ENCODE measurements at places on chromosomes 3 and 15.
A peak's percentile ranks its signal among the peaks of the same experiment; 100 is the strongest.

DNA sequence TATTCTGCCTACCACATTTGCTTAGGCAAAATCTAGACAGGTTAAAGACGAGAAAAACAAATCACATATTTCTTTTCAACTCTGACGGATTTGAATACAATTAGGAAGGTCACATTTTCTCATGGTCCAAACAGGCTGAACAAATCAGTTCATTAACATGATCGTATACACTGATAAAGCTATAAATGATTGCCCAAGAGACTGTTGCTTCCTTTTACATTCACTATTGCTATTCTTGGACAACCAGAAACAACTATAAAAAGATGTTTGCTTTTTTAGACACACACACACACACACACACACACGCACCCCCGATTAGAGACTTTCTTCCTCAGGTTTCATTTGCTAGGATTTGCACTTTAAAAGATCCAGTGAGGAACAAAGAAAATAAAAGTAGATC, 122.3 kb upstream of the BHLHE40 start:
- no peak for DNase-seq

GRCh38 chr3:115420086-115420485, 203.2 kb upstream of the GAP43 start:
- DNase-seq = no peak

DNA sequence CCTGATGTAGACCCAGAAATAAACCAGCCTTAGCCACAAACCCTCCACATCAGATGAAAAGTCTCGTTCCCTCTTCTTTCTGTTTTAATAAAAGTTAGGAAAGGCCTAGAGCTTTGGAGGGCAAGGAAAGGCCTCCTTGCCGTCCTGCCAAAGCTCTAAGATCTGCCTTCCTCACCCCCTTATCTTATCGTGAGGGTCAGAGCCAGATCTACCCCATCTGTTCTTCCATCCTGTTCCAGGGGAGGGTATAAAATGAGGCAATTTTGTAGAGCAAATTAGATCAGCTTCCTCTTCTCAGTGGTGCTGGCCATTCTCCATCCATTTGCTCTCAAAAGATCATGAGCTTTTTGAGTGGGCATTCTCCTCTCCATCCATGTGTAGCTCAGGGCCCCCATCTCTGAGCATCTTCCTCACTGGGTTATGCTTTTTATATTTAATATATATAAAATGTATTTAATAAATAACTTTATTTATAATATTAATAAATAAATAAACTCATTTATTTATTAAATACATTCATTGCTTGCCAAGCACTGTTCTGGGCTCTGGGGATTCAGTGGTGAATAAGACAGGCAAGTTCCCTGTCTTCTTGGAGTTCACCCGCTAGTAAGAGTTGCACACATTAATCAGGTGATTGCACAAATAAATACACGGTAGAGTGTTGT, 2.0 kb upstream of the SLC24A1 start:
- DNase-seq = no peak

GRCh38 chr15:80875568-80876347, 96.6 kb downstream of the CEMIP start:
- no peak for DNase-seq

- DNase-seq = no peak
Measured at GRCh38 chr15:40545457-40545856, 19.4 kb downstream of the CCDC32 start.

GRCh38 chr3:177438596-177439220, 241.4 kb upstream of the TBL1XR1 start:
- DNase-seq = no peak

- DNase-seq = no peak
Measured at GRCh38 chr3:133948131-133948810, 52.6 kb upstream of the RAB6B start.

DNA sequence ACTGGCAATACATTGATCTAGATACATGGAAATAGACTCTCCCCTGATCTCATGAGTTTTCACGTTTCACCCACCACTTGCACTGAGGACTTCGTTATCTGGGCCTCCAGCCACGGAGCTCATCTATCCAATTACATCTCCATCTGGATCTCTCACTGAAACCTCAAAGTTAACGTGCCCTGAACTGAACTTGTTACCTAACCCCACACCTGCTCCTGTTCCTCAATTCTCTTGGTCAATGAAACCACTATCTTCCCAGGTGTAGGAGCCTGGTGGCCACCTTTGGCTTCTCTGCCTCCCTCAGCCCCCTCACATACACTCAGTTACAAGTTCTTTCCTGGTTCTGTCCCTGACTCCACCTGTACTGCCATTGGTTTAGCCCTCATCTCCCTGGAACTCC, 9.7 kb downstream of the DGKG start:
- no peak for DNase-seq

DNA sequence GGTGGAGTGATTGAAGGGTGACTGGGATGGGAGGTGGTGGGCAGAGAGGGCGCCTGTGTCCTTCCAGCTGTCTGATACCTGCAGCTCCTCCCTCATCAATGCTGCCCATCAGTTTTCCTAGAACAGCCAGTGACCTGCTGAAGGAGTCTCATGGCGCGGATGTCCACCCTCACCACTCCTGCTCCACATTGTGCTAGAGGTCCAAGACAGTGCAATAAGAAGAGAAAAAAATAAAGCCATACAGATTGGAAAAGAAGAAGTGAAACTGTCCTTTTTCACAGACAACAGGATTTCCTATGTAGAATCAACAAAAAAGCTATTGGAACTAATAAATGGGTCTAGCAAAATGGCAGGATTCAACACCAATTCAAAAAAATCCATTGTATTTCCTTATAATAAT, 7.4 kb downstream of the ZDHHC19 start:
- no peak for DNase-seq

GRCh38 chr3:189269365-189269764, 97.6 kb downstream of the TPRG1 start:
- DNase-seq = no peak

DNA sequence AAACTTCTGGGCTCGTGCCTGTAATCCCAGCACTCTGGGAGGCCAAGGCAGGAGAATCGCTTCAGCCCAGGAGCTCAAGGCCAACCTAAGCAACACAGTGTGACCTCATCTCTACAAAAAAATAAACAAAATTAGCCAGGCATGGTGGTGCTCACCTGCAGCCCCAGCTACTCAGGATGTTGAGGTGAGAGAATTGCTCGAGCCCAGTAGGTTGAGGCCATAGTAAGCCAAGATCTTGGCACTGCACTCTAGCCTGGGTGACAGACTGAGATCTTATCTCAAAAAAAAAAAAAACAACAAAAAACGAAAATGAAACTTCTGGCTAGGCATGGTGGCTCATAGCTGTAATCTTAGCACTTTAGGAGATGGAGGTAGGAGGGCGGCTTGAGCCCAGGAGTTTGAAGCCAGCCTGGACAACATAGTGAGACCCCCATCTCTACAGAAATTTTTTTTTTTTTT, 53.7 kb downstream of the PIK3CB start:
- DNase-seq = no peak

- DNase-seq = no peak
Measured at GRCh38 chr3:172145031-172145686, 105.8 kb downstream of the FNDC3B start.

GRCh38 chr3:8972639-8973038, 9.4 kb upstream of the RAD18 start:
- no peak for DNase-seq

DNA sequence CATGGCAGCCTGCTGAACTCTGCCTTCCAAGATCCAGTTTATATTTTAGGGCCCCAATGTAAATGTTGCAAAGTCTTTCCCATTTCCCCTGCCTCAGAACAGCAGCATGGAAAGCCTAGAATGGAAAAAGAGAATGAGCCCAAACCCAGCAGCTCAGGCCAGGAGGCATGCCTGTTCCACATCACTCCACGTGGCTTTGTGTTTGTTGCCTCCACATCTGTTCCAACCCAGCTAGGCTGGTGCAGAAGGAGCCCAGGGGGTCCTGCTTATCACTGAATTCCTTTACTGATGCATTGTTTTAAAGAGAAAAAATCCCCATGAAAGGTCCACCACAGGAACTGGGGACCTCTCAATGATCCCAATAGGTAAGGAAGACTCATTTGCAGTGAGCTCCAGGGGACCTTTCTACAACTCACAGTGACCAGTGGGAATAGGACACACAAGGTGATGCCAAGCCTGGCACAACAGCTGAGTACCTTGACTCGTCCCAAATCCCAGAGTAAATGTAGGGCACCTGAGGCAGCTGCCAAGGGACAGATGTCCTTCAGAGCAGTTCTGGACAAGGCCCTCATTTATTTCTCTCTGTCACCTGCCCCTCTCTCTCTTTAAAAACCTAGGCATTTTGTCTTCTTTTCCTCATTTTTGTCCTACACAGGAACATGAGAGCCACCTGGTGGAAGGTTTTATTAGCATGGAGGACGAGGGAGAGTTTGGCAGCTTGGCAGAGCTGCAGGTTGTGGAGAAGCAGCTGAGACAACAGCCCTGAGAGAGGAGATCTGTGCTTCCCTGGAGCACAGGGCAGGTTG, 41.7 kb upstream of the ADAMTS17 start:
- peak; percentile 28 for DNase-seq

- no peak for DNase-seq
Measured at GRCh38 chr15:51856714-51857380, 27.4 kb downstream of the TMOD3 start.

- DNase-seq = peak; percentile 10
Measured at GRCh38 chr15:68303134-68303533, 25.6 kb downstream of the FEM1B start.

DNA sequence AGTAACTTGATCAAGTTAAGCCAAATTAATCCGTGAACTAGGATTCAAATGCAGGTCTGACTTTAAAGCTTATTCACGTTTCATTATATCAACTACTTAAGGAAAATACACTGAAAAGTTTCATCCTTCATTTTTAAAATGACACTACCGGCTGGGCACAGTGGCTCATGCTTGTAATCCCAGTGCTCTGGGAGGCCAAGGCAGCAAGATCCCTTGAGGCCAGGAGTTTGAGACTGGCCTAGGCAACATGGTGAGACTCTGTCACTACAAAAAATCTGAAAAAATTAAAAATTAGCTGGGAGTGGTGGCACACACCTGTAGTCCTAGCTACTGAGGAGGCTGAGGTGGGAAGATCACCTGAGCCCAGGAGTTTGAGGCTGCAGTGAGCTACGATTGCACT, 3.7 kb downstream of the RUBCN start:
- no peak for DNase-seq

DNA sequence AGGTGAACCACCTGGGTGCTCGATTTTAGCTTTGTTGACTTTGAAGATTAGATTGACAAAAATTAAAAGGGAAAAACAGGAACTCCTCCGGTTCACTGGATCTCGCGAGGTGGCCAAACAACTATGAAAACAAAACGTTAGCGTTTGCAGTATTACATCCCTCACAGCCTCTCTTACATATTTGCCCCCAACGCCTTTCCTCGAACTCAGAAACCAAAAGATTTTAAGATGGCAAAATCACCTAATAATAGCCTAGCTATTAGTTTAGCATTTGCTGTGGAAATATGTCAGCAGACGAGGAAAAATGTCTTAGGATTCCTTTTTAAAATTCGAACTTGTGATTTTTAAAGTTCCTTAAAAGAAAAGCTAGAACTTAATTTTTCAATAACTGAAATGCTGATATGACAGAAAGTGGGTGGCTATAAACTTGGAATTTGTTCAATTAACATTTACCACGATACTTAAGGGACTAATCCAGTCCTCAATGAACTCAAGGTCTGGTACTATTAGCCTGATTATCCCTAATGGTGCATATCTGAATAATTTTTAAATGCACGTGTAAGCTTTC, 491 bp upstream of the SENP7 start:
- no peak for DNase-seq

DNA sequence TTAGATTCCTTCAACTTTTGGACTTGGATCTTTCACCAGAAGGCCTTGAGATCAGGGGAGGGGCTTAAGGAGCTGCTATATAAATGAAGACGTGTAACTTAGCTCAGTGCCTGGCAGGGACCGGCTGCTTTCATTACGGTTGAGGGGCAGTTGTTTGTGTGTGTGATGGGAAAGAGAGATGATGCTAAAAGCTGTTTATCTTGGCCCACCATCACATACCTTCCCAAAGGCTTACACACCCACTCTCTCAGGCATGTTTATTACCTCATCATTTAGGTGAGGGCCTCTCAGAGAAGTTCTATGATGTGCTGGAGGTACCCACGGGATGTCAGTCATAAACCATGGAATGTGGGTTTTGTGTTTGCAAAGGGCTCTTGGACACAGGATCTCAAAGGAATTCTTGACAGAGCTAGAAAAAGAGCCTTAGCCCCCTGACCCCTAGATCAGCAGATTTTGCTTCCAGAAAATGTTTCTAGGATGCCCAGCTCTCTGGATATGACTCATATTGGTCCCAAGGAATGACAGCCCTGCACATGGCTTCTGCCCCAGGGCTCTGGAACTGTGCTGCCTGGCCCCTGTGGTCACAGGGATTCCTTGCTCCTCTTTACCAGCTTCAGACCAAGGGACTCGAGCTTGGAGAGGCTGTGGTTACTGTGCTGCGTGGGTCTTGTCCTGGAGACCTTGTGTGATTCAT, 15.9 kb upstream of the SMAD3 start:
- peak; percentile 69 for DNase-seq

DNA sequence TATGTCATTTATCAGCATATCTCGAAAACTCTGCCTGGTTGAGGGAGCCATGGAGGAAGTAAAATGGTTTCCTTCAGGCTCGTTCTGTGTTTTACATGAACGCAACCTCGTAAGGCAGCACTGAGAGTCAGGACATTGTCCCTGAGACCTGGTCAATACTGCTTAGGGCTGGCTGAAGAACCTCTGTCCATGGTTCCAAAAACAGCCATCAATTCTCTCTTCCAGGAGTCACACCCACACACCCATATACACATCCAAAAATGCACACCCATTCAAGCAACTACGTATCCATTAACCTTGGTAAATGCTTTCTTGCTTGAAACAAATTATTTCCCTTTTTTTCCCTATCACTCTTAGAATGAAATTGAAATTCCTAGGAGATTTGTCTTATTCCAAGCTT, 91.0 kb upstream of the CHL1 start:
- no peak for DNase-seq

DNA sequence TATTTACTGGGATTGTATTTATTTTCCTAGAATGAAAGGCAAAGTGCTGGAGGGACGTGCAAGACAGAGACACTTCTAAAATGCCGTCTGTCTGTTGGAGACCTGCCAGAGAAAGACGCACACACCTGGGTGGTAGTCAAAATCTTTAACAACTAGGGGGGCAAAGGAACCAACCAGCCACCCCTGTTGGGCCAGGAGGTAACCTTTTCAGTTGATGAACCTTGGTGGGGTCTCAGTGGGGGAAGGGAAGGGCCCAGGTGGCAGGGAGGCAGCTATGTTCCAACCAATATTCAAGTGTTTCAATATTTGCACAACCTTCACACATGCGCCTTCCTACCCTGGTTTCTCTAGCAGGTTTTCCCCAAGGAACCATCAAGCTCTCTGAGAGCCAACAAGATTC, 99.0 kb downstream of the MEGF11 start:
- DNase-seq = no peak

Data from colonic mucosa (tissue), 4 donors.